Inflammatory macrophage treated with lipopolysaccharide for 1 hour (primary cell): ENCODE measurements at places on chromosomes 11 and 22.

DNA sequence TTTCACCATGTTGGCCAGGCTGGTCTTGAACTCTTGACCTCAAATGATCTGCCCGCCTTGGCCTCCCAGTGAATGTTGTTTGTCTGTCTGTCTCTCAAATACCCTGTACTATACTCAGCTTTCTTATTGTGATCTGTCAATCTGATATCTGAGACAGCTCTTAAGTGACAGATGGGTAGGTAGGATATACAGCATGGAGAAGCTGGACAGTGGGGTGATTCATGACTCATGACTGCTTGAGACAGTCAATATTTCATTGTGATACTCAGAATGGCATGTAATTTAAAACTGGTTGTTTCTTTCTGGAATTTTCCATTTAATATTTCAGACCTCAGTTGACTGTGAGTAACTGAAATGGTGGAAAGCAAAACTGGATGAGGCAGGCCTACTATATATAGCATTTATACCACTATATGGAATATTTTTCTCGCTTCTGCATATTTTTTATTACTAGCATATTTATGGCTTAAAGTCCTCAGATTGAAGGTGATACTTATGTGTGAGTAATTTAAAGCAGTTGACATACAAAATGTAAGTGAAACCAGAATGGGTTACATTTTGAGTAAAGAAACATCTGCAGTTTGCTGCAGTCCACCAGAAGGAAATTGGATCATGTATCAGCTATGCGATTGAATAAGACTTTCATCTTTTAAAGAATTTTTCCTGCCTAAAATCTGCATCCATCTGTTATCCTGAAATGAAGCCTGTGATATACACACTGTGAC lies 22.3 kb downstream of the ARHGAP42 start:
- no peak for DNase-seq

DNA sequence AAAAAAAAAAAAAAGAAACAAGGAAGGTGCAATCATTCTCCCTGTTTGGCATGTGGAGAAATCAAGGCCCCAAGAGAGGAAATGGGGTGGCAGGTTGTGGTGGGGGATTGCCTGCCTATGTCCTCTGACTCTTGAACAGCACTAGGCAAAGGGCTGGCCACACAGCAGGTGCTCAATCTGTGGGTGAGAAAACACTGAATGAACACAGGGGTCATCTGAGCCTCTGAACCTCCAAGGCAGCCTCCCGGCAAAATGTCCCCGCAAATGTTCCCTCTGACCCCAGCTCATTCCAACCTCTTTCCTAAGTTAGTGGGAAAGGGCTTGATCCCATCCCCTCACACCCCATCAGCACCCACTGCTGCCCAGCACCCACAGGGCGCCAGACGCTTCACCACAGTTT lies 4.6 kb downstream of the PLA2G6 start:
- DNase-seq, result no peak

DNA sequence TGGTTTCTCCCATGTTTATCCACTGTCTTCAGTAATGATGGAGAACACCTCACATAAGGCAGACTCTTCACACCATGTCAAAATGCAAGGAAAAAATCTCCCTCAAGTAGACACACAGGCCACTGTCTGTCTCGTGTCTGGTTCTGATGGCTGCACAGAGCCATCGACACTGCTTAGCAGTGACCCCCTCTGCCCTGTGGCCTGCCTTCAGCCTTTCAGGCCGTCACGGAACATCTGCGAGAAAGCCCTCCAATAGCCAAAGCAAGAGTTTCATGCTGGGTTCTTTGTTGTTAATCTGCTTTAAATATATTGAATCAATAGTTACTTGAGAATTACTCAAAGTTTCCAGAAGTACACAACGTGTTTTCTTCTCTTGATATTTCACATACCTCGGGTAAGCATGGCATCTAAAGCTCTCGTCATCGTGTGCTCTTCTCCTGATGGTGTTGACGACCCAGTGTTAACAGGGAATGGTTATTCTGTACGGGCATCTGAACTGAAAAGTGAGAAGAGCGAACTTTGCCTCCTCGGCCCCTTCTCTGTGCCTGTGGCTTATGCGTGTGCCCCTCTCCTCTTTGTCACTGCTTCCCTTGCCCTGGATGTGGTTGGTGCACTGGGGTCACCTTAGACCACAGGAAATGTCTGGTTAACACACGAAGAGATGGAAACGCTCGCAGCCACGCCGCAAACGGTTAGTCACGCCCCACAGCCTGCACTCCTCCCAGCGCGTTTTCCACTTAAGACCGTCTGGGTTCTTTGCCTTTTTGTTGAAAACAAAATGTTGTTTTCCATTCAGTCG lies 33.4 kb upstream of the CTTN start:
- no peak for DNase-seq

GRCh38 chr11:57566005-57566904 lies 1.2 kb downstream of the UBE2L6 start:
- DNase-seq, result peak; percentile 72

DNA sequence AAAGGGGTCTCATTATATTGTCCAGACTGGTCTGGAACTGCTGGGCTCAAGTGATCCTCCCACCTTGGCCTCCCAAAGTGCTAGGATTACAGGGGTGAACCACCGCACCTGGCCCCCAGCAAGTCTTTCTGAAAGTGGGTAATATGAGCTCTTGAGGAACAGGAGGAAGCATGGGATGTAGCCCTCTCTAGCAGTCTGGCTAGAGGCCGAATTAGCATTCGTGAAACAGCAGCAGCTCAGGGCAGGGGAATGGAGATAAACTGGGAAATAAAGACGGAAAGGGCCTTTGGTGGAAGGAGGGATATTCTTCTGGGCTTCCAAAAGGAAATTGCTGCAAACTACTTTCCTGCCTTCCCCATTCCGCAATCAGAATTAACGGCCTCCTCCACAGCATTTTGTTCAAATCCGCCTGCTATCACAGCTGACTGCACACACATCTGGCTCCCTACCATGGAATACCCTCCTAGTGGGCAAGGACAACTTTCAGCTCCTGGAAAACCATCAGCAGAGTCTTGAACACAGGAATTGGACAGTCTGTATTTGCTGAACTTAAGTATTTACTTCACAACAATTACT lies 44.3 kb downstream of the MICAL3 start:
- no peak for DNase-seq
